ENCODE measurements at places on chromosomes 6 and 20.

- no peak for DNase-seq
Measured at GRCh38 chr6:141301779-141302178, 830.9 kb upstream of the GJE1 start.

GRCh38 chr6:81648502-81648901 is 104.0 kb downstream of the TENT5A start:
- DNase-seq: no peak

DNA sequence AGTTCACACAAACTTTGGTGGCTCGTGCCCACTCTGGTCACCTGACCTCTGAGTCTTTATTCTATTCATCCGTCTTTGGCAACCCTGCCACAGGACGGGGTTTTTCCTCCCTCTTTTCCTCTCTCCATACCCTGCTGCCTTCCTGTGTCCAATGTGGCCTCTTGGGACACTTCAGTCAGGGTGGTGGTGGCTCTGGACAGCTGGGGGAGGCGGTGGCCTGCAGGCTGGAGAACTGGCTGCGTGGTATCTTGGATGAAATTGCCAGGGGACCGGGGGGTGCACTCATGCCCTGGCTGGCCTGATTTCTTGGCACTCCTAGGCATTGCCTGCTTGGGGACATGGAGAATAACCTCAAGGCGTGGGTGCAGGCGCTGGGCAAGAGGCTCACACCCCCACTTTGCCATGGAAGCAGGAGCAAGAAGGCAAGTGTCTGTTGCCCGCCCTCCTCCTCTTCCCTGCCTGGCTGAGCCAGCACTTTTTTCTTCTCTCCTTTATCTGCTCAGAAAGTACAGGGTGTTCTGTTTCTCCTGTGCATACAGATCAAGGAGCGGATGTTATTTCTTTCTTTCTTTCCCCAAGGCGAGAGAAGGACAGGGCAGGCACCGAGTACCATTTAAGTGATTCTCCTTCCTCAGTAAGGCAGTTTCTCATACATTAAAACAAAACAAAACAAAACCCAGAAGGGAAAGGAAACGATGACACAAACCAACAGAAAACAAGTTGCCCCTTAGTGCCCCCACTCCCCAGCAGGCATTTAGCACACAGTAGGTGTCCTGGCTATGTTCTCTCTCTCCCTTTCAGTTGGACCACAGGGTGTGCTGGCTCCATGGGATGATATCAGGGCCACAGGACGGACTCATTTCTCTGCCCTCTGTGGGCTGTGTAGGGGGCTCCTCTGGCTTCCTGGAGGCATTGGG is 155.5 kb upstream of the RNF24 start:
- DNase-seq: no peak

DNA sequence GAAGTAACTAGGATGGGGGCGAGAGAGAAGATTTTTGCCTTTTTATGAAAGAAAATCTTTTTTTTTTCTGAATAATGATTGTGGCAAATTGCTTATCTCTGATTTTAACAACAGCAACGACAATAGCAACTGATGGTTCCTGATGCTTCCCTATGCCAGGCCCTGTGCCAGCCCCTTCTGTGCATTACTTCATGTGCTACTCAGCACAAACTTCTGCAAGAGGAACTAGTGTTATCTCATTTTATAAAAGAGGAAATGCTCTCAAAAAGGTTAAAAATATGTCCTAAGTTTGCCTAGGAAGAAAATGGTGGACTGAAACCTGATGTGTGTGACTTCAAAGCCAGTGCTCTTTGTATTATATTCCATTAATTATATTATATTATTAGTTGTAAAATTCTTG is 74.0 kb upstream of the RALGAPA2 start:
- DNase-seq: no peak

DNA sequence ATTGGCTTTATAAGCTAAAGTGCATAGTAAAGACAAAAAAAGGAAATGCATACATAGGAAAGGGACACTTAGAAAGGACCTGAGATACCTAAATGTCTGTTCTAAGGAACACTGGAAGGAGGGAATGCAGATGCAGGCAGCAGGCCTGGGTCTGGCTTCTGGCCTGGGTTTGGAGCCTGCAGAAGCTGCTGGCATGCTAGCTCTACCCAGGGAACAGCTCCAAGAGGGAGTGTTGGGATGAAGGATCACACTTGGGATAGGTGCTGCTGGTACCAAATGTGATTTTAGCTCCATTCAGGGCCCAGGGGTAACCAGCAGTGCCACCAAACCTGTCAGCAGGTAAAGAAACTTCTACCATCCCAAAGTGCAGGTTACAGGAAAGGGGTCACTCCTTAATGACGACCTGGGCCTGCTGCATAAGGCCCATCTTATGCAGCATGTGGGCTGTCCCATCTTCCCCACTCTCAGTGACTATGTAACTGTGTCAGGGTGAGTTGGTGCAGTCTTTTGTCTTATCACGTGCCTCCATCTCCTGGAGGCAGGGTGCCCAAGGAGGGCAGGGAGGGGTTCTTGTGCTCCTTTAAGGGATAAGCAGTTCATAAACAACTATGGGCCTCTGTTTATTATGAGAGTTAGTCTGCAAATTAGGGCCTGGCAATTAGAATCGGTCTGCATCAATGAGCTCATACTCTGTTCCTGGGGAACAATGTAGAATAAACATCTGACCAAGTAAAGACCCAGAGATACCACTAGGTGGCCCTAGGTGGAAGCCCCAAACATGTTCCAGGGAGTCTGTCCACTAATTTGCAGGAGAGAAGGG is 26.9 kb downstream of the DDX27 start:
- DNase-seq: peak; percentile 37

GRCh38 chr20:57810511-57811373 is 100.9 kb upstream of the PMEPA1 start:
- peak; percentile 69 for DNase-seq

DNA sequence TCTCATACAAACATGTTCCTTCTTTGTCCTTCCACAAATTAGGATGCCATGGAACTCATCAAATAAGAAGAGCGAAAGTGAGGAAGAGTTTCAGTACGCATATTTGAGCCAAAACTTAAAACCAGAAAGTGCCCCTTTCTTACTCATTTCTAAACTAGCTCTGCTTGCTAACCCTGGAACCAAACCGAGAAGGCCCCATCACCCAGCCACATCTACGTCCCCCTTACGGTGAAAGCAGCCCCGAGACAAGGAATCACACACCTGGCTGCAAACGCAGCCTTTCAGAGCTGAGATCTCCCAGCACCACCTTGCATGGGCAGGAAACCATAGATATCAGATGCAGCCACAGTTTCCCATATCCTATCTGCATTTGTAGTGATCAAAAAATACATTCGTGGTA is 28.5 kb downstream of the TRERF1 start:
- no peak for DNase-seq

DNA sequence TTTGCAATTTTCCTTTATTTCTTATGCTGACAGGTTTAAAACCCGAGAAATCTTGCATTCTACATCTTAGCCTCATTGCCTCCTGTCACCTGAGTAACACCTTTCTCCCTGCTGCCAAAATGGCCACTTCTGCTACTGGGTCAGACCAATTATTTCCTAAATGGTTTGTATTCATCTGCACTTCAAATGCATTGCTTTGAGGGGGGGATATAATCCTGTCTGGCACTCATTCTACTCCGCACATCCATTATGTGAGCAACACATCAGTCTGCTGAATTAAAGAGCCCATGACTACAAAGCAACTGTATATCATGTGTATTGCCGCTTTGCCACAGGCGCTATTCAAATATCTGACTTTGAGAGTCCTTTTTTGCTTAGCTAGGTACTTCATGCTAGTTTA is 141.6 kb upstream of the TSHZ2 start:
- DNase-seq: no peak

DNA sequence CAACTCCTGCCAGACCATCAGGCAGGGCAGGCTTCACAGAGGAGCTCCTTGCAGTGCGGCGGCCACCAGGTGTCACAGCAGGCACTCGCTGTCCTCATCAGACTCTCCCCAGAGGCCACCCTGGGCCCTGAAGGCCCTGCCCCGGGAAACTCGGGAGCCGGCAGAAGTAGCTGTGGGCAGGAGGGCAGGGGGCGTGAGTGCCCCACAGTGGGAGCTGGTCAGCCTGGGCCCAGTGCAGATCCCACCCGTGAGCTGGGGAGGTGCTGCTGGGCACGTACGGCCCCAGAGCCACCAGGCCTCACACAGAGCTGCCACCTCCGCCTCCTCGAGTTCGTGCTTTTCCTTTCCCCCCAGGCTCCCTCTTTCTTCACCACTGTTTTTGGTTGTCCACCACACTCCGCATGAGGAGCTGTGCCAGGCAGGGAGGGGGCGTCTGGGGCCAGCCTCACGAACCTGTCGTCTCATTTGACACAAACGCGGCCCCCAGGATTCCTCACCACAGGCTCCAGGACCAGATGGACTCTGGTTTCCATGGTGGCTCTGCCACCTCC is 33.8 kb downstream of the FRMD1 start:
- DNase-seq: no peak

DNA sequence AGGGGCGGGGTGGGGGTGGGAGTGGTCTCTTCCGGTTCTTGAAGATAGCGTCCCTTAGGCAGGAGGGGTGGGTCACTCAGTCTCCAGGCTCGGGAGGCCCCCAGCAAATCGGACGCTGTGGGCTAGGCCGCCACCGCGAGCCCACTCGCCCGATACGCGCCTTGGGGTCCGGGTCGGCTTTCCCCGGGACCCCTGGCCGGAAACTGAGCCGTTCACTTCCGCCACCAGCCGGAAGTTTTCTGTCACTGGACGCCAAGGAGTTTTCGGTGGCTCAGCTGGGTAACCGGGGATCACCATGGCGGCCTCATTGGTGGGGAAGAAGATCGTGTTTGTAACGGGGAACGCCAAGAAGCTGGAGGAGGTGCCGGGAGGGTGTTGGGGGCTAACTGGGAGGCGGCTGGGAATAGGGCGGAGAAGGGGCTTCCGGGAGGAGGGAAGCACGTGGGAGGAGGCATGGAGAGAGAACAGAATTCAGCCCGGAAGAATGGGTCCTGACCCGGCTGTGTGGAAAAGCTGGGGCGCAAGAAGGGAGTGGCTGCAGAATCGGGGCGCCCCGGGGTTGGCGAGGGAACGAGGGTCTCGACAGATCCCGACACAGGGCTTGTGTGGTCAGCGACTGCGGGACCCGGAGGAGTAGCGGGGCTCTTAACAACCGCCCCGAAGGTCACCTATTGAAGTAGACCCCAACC is at the start of gene ITPA:
Gene ITPA (plus strand): TSS at position 242 of the 689 bp plus-strand sequence. CDS start 54 bp downstream, at position 296.
- peak; percentile 32 for DNase-seq

- DNase-seq: no peak
Measured at GRCh38 chr6:118285791-118286190, 262.3 kb upstream of the PLN start.

DNA sequence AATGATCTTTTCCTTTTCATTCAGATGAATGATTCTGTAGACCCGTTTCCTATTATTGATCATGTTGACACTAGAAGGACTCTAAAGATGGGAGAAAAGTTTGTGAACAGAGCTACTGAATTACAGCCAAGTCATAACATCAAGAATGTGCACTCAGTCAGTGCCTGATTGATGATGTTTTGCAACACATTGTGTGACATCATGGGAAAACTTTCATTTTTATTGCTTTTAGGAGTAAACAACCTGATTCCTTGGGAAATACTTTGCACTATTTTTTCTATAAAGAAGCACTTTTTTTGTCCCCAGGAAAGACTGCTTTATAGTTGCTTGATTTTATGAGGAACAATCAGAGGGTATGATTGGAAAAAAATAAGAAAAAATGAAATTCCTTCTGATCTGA is 383.8 kb upstream of the JAG1 start:
- DNase-seq: no peak

- no peak for DNase-seq
Measured at GRCh38 chr6:33492093-33492492, 37.7 kb downstream of the ZBTB9 start.

GRCh38 chr6:12075067-12075563 is 63.0 kb downstream of the HIVEP1 start:
- DNase-seq: no peak

DNA sequence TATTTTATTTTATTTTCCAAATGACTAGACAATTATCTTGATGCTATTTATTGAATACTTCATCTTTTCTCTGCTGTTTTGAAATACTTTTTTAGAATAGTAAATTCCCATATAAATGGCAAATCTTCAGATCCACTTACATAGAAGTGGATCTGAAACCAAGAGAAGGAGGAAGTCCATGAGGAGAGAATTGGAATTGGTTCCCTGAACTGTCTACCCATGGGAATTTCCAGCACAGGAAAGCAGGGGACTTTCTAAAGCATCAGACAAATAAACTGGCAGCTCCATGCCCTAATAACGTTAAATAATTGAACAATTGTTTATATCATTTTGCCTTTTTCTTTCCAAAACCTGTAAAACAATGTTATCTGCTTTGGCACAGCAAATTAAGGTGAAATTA is 47.1 kb upstream of the PNRC1 start:
- no peak for DNase-seq

DNA sequence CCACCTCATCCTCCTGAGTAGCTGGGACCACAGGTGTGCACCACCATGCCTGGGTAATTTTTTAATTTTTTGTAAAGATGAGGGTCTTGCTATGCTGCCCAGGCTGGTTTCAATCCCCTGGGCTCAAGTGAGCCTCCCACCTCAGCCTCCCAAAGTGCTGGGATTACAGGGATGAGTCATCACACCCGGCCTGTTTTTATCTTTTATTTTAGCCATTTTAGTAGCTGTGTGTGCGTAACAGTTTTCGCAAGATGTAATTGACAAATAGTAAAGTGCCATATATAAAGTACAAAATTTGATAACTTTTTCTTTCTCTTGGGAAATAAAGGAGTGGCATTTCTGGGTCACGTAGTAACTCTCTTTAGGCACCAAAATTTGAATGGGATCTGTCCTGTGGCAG is 21.4 kb downstream of the SNAI1 start:
- DNase-seq: no peak

GRCh38 chr6:56934876-56935275 is 20.0 kb upstream of the BEND6 start:
- DNase-seq: no peak

DNA sequence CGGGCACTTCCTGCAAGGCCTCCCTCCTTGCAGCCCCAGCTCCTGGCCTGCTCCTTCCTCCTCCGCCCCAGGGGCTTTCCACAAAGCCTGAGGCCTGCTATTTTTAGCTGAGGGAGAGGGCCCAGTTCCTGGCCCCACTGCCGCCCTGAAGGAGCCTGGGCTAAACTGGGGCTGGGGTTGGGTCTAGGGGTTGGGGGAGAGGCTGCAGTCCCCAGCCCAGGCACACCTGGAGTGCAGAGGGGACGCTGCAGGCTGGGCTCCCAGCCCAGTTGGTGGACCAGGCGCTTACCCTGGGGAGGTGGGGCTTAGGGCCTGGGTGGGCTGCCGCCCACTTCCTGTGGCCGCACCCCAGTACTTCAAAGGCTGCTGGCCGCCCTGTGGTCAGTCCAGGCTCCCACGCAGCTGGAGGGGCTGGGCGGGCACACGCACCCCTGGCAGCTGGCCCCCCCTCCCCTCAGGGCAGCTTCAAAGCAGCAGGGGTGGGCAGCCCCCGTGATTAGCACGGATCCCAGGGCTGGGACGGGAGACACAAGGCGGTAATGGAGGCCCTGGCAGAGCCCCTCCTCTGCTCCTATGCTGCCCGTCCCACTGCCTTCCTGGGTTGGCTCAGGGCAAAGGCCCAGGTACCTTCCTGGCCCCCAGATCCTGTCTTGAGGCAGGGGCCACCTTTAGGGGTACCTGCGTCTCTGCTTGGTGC is 7.1 kb upstream of the ABHD16B start:
- no peak for DNase-seq

All from kidney glomerular epithelial cell (primary cell).